ENCODE measurements at places on chromosomes 3 and 15.
A peak's percentile ranks its signal among the peaks of the same experiment; 100 is the strongest.

- no peak for DNase-seq
Measured at GRCh38 chr3:10582733-10583132, 77.3 kb upstream of the ATP2B2 start.

GRCh38 chr3:130729154-130729553, 17.5 kb downstream of the PIK3R4 start:
- no peak for DNase-seq

DNA sequence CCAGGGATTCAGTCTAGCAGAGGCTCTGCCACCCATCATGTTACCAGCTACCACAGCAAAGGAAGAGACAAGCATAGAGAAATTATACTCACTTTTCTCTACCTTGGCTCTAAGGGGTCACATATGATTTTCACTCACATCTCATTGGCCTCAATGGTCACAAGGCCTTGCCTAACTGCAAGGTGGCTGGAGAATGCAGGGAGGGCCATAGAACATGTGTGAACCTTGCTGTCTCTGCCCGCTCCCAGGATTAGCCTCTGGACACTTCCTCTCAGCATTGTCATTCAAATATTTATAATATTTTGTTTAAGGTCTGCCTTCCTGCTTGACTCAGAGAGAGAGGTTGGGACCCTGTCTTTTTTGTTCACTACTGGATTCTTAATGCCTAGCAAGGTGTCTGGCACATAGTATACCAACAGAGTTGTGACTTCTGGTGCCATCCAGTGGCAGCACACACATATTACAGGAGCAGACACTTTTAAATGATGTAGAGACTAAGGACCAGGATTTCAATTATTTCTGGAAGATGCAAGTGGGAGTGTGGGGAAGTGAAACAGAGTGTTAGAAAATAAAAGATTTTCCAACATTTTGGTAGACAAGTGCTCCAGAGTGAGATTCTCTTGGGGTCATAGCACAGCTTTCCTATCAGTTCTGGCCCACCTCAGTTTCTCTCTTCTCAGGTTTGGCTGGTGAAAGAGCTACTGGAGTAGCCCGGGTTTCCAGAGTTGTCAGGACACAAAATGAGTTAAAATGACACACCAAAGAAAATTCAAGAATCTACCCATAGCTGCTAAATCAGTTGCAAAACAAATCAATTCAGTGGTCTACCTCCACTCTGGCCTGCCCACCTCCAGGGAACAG, 119.0 kb upstream of the RASGRP1 start:
- DNase-seq: peak; percentile 35

GRCh38 chr3:166248784-166249183, 411.6 kb upstream of the BCHE start:
- no peak for DNase-seq

- no peak for DNase-seq
Measured at GRCh38 chr3:45198264-45199260, 27.5 kb downstream of the TMEM158 start.

- no peak for DNase-seq
Measured at GRCh38 chr3:21551019-21551418, 200.0 kb downstream of the ZNF385D start.

DNA sequence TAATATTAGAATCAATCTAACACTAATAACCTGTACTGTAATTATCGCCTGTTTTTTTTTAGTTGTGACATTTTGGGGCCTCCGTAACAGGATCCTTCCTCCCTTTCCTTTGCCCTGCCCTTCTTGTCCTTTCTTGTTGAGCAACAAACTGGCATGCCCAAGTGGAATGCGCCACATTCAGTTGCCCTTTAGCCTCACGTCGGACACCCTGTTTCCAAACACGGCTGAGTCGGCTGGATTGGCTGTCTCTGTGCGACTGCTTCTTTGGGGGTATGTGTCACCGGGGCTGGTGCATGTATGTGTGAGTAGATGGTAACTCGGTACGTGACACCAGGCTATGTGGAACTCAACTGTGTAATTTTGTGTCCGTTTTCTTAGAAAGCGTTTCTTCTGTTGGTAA, 24.1 kb downstream of the TRAK1 start:
- DNase-seq: peak; percentile 51

DNA sequence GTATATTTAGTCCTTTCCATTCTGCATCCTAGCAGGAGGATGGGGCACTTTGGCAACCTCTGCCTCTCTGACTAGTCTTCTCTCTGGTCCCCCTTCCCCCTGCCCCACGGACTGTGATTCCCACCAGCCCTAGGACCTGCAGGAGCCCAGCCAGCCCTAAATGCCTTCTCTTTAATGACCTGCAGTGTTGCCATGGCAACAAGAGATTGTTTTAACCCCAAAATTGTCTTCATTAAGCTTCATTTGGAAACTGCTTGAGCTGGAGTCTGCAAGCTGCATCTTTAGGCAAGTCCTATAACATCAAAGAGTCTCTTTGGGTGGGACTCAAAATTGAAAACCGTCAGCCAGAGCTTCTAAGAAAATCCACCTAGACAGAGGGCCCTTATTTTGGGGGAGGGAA, 59.7 kb upstream of the ANKRD34C start:
- DNase-seq: no peak

DNA sequence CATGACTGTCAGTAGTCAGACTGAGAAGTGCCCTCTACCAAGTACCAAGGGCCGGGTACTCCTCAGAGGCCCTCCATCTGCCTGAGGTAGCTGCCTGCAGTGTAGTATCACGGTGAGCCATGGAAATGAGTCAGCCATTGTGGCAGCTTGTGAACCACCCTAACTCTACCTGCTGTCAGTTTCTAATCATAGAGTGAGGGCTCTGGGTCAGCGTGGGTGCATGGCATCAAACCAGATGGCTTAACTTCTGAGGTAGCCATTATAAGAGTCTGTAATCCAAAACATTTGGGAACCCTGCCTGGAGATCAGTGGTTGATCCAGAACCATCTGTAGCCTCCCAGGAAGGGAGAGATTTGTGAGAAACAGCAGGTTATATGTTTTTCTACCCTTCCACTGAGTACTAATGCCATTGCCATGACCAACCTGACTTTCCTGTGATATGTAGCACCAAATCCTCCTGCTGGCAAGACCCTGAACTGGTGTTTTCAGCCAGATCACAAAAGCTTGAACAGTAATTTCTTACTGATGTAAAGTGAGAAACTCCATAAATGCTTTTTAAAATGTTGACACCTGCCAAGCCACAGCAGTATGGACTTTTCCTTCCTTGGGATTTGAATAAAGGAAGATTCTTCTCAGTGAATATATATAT, 38.9 kb downstream of the ABHD2 start:
- DNase-seq: no peak

GRCh38 chr3:122497425-122497824, 17.3 kb downstream of the KPNA1 start:
- no peak for DNase-seq

GRCh38 chr3:111547631-111548030, 5.6 kb downstream of the CD96 start:
- DNase-seq: no peak

DNA sequence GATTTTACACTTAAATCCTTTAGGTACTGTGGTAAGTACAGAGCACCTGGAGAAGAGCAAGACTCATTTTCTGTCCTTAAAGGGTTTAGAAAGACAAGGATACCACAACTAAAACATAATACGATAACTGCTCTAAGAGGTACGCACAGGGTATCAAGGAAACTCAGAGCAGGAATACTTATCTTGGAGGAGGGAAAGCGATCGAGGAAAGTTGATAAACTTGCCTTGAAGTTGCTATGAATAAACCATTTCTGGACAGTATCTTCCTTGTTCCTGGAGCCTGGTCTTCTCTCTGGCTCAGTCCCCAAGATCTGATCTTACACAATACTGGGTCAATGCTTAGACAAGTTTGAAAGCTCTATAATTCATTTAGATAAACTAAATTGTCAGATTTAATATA, 17.6 kb upstream of the GATM start:
- DNase-seq: no peak

DNA sequence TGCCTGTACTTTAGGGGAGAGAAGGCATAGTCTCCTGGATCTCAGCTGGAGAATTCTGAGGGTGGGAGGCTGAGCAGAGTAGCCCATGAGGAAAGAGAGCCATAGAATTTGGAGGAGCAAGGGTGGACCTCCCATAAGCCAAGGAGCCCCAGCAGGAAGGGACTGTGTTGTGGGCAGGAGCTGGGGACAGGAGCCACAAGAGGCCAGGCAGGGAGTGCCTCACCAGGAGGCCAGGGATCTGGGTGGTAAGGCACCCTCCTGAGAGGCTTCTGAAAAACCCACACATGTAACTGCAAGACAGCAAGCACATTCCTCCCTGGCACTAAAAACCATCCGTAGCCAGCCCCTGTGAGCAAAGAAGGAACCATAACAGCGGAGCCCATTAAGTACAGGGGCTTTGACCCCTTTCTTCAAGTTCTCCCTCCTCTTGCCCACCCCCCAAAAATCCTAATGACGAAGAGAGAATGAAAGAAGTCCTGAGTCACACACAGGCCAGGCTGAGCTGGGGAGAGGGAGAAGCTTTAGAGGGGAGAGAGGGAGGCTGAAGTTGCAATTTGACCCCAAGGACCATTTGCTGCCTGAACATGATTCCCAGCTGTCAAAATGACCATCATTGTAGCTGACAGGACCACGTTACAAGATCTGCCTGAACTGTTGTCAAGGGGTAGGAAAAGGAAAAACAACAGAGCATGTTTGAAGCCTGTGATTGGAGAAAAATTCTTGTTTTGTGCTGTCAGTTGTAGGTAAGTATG, 82.6 kb downstream of the TRIM42 start:
- DNase-seq: no peak

DNA sequence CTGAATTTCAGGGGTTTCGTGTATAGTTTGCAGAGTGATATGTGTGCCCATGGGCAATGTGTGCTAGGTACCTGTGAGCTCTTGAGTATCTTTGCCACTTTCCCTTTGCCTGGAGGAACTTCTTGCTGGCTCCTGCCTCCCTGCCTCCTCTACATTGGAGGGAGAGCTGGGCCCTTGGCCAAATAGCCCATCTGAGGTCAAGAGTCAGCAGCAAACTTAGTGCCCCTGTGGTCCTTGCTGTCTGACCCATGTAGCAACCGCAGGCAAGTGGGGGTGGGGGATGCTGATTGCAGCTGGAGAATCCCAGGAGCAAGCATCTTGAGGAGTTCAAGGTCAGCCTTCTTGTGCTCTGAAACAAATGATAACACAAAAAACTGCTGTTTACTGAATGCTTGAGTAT, 5.4 kb upstream of the TBC1D21 start:
- DNase-seq: no peak

DNA sequence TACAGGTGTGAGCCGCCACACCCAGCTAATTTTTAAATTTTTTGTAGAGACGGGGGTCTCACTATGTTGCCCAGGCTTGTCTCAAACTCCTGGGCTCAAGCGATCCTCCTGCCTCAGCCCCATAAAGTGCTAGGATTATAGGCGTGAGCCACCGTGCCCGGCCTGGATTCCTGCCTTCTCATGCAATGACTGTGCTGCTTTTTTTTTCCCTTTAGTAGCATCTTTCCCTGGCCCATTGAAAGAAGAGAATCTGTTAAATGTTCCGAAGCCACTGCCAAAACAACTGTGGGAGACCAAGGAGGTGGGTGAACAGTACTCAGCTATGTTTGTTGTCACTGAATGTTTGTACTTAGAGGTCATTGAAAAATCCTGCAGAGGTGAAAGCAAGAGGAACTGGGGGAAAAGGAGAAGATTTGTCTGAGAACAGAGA, 88.0 kb downstream of the CRTC3 start:
- DNase-seq: no peak

DNA sequence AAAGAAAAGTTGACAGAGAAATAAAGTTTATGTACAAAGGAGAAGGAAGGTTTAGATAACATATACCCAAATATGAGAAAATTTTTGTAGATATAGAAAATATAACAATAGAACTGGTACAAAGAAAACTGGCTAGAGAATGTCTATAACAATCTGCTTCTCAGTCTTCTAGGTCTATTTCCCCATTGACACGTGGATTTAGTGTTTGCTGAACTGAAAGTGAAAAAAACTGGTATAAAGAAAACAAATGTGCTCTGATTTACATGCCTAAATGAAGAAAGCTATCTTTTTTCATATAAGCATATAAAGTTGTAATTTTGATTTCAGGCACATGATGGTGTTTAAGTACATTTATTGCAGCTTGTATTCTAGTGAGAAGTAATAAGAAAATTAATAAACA, 9.8 kb downstream of the KCNMB2 start:
- DNase-seq: no peak

DNA sequence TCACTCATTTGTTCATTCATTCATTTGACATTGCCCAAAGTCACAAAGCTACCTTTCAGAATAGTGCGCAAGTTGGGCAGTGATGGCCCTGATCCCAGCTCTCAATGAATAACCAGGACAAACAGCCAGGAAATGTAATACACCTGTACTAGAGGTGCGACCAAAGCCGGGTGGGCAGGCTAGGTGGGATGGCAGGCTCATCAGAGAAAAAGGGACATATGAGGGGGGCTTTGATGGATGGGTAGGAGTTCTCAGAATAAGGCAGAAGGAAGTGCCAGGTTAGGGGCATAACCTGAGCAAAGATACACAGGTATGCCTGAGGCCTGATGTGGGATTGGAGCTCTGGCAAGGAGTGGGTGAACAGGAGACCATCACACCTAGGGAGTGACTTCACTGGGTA, 53.4 kb upstream of the SMAD6 start:
- no peak for DNase-seq

- peak; percentile 16 for DNase-seq
Measured at GRCh38 chr15:23857028-23857641, 170.0 kb upstream of the NDN start.

GRCh38 chr3:34724916-34725499, 914.3 kb upstream of the ARPP21 start:
- no peak for DNase-seq

- no peak for DNase-seq
Measured at GRCh38 chr3:61442696-61443095, 118.7 kb upstream of the PTPRG start.

DNA sequence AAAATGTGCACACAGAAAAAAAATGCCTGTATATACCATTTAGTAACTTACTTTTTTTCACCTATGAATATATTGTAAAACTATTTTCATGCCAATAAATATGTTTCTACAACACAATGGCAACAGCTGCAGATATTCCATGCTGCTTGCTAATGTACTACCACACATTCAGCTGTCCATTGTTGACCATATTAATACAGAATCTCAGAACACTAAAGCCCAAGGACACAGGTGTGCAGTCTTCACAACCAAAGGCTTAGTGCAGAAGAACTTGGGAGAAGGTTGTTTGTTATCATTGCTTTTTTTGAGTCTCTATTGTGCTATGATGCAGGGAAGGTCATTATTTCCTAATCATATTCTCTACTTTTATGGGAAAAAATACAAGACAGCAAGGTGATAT, 79.6 kb downstream of the DIPK2A start:
- DNase-seq: no peak

GRCh38 chr3:158569794-158570193, 1.2 kb upstream of the MLF1 start:
- no peak for DNase-seq

All from heart left ventricle (tissue), 16 donors.